ENCODE measurements at places on chromosomes 12 and 14.

DNA sequence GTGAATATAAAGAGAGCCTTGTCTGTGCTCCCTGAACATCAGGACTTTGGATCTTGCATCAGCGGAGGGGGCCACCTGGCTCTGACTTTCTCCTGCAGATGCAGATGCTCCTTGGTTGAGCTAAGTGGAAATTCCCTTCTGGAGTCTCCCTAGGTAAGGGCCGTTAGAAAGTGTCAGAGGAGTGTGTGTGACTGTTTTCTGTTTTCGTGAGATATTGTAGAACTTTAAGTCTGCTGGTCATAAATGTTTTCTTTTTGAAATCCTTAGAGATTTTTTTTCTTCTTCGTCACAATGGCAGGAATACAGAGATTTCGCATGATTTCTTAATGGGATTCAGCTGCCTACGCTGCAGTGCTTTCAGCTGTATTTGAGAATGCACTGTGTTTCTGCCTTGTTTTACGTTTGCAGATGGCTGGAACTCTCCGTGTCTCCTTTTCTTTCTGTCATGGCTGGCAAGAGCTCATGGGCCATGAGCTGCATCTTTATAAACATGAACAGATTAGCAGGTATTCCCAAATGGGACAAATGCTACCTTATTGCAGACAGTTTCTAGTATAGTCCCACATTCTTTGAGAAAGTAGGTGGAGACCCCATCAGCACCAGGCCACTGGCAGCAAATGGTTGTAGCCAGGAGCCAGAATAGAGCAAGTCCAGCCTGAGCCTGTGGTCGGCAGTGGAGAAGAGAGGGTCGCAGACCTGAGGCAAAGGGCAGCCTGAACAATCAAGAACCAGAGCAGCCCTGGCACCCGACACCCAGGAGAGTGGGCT, 76.2 kb upstream of the FRMD6 start:
- no peak for DNase-seq

DNA sequence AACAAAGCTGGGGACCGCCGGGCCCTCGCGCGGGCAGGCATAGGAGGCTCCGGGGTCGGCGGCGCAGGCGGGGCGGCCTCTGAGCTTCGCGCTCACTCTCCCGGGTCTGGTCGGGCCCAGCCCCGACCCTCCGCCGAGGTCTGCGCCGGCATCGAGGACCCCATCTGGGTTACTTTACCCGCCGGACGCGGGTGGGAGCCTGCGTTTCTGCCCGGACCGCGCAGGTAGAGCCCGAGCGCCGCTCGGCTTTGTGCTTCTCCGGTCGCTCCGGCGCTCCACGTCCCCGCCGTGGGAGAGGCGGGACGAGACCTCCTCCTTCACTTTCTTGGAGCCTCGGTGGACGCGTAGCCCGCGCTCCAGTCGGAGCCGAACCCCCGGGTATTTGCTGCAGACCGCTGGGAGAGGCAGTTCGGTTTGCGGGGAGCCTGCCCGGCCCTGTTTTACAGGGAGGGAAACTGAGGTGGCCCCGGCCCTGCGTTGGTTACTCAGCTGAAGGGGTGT, 63.2 kb downstream of the FBXL14 start:
- no peak for DNase-seq

DNA sequence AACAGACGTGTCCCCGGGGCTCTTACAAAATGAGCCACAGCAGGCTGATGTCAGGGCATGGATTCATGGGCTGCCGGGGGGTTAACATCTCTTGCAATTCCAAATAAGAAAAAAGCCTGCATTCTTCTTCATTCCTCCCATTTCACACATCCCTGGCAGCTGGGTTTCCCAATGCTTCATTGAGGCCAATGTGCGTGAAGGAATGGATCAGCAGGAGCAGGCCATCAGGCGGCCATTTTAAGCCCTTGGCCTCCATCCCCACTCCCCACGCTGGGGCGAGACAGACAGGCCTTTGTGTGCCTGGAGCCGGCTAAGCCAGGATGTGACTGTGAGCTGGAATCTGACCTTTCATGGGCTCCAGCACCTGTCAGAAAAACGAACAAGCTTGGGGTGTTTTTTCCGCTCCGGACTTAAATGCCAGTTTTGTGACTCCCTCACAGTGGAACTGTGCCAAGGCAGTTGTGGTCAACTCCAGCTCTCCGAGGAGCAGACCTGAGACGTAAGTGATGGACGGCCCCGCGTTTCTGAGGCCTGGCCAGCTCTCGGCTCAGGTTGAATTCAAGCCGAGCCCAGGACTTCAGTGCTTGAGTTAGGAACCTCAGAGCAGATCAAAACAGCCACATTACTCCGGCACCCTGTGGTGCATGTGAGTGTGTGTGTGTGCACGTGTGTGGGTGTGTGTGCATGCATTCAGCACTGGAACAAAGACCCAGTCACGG, 133.1 kb downstream of the TMEM30B start:
- no peak for DNase-seq

DNA sequence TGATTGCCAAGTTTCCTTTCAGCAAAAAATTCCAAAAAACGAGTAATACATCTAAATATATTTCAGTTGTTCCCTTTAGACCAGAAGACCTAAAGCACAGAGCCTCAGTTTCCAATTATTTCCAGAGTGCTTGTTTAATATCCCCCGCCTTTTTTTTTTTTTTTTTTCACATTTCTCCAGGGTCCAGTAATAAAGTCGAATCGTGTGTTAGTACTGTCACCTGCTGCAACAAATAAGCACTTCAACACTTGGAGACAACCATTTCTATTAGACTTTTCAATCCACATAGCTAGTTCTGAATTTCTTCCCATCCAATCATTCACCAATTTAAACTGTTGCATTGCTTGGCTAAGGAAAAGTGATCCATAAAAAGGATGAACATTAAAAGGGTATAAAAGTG, 13.6 kb downstream of the PDE6H start:
- no peak for DNase-seq

- no peak for DNase-seq
Measured at GRCh38 chr12:82176026-82176425, 182.2 kb downstream of the CCDC59 start.

DNA sequence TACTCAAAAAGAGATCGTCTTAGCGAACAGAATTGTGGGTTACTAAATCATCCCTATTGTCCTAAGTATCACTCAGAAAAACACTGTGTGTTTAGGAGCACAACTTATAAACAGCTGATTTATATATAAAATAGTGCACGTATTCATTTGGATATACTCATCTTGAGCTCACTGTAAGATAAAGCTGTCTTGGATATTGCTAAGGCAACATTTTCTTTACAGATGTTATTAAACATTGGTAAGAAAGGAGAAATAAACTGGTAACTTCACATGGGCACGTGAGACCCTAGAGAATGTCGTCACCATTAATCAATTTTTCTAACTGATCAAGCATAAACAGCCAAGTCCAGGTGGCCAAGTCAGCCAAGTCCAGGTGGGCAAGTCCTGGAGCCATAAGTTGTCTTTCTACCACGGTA, 1.7 kb downstream of the PAWR start:
- DNase-seq: no peak

GRCh38 chr14:89303456-89304435, 113.3 kb downstream of the FOXN3 start:
- no peak for DNase-seq

DNA sequence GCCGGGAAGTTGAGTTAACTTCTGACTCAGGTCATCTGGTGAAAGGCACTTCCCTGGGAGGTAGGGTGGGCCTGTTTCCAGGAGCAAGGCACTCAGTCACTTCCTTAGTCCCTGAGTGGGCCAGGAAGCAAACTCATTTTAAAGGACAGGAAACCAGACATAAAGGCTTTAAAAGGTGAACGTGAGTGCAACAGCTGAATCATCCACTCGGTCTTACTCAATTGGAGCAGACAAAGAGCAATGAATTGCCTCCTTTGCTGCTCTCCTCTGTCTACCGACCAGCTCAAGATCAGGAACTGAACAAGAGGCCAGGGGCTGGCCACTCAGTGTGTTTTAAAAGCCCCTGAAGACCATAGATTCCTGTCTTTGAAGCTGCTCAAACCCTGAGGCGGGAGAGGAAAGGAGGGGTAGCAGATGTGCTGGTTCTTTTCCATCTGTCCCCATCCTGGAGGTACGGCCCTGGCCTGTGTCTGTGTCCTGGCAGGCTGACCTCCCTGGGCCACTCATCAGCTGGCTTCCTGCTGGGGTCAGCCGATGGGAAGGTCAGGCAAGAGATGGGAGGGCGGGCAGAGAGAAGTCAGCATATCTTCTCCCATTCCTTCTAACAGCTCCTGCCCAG, 148.9 kb downstream of the PPM1H start:
- no peak for DNase-seq

DNA sequence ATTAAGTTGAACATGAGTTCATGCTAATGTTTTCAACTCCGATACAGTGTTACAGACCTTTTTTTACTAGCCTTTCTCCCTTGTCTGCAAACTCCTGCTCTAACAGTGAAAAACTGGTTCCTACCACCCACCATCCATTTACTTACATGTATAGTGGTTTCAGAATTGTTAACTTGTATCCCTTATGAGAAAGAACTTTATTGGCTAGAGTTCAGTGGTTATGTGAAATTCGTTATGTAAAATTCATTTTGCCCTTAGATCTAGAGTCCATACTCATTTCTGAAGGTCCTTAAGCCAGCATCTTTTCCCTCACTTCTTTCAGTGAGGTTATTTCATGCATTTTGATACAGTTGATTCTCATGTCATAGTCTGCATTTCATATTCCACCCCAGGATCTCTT, 51.0 kb downstream of the PRKCH start:
- no peak for DNase-seq

DNA sequence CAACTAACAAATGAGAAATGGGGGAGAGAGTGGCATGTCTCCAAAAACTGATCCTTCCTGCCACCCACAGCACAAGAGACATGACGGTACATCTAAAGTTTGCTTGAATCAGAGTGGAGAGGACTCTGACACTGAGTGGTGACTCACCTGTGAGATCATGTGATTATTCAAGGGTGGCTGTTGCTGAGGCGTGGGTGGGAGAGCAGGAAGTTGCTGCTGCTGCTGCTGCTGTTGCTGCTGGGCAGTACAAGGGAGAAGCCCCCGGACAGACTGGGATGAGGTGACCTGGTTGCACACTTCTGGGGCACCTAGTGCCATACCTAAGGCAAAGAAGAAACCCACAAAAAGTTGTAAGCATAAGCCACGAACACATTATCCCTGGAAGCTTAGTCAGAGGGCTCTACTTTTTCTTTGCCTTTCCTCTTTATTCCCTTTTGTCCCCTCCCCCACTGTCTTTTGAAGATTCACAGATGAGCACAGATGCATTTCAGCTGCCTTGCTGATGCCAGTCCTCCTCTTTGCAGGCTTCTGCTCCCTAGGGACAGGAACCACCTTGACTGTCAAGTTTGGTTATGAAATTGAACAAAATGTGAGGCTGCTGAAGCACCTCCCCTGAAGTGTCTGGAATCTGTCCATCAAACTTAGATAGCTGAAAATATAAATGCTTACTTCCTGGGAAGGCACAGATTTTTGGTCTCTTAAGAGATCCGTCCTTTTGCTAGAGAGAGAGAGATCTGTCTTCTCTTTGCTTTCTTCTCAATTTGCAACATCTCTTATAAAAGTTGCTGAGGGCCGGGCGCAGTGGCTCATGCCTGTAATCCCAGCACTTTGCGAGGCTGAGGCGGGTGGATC, 29.4 kb upstream of the STAC3 start:
- DNase-seq: peak; percentile 67

DNA sequence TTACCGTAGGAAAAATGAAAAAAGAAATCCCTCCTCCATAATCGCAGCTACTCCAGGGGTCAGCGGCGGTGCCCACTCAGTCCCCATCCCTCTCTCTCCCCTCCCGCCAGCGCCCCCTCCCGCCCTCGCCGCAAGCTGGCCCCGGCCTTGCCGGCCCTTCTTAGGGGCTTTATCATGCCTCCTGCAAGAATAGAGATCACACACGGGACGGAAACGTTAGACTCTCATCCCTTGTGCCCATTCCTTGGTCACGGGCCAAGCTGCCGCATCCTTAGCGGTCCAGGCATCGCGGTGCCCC, 692 bp upstream of the COX14 start:
- DNase-seq: no peak

GRCh38 chr14:62528296-62528695, 517.0 kb downstream of the KCNH5 start:
- DNase-seq: no peak

- DNase-seq: no peak
Measured at GRCh38 chr12:126362493-126362892, 1297.3 kb downstream of the AACS start.

GRCh38 chr12:95164656-95165055, 52.6 kb downstream of the FGD6 start:
- no peak for DNase-seq

- no peak for DNase-seq
Measured at GRCh38 chr12:108799401-108800243, 57.8 kb downstream of the SSH1 start.

DNA sequence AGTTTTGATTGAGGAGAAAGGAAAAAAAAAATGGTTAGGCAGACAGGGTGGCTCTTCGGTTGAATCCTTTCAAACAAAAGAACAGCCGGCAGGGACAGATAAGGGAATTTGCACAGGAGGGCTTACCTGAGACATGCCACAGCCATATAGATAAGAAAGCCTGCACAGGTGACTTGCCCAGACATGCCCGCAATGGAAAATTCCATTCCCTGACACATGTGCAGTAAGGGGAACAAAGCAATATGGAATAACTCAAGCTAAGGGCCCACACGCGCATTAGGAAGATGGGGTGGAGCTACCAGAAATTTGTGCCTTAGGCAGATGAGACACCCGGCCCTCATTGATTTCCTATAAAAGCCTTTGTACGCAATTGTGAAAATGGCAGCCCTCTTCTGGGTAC, 86.7 kb downstream of the TMEM260 start:
- DNase-seq: no peak

DNA sequence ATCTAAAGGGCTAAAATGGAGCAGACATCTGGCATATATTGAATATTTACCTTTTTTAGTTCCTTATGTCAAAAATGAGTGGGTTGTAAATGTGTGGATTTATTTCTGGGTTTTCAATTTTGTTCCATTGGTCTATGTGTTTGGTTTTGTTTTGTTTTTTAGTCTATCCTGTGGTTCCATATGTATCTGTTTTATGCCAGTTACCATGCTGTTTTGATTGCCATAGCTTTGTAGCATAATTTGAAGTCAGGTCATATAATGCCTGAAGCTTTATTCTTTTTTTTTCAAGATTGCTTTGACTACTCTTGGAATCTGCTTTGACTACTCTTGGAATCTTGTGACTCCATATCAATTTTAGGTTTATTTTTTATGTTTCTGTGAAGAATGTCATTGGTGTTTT, 133.2 kb downstream of the MIPOL1 start:
- DNase-seq: no peak

- DNase-seq: no peak
Measured at GRCh38 chr14:103367995-103368394, 17.2 kb upstream of the MARK3 start.

GRCh38 chr14:31937730-31938346, 139.3 kb upstream of the ARHGAP5 start:
- peak; percentile 43 for DNase-seq
